Activated CD4-positive, alpha-beta memory T cell treated with anti-CD3 and anti-CD28 coated beads for 36 hours (primary cell): ENCODE measurements at places on chromosomes 1 and 21. TPM values are rescaled to one million over a fixed set of nuclear protein-coding genes. Genes with fewer than 3 reads are reported as not detected.

The SPOCD1 gene
- 0.78 TPM for total RNA-seq

The FAM3B gene
- total RNA-seq: not detected

The RPE65 gene
- total RNA-seq: not detected

The FCRL5 gene
- total RNA-seq: not detected

The OR2L2 gene
- total RNA-seq: not detected

The CRNN gene
- not detected for total RNA-seq

The ADORA1 gene
- total RNA-seq: not detected

The MTARC1 gene
- total RNA-seq: not detected
